Transverse colon (tissue), 4 donors: ENCODE measurements at places on chromosomes 13 and 19. TPM values are rescaled to one million over a fixed set of nuclear protein-coding genes. Genes with fewer than 3 reads are reported as not detected.

Gene USHBP1
- total RNA-seq: 0.96 TPM

Gene ZNF134
- total RNA-seq: 16.0 TPM

DNA sequence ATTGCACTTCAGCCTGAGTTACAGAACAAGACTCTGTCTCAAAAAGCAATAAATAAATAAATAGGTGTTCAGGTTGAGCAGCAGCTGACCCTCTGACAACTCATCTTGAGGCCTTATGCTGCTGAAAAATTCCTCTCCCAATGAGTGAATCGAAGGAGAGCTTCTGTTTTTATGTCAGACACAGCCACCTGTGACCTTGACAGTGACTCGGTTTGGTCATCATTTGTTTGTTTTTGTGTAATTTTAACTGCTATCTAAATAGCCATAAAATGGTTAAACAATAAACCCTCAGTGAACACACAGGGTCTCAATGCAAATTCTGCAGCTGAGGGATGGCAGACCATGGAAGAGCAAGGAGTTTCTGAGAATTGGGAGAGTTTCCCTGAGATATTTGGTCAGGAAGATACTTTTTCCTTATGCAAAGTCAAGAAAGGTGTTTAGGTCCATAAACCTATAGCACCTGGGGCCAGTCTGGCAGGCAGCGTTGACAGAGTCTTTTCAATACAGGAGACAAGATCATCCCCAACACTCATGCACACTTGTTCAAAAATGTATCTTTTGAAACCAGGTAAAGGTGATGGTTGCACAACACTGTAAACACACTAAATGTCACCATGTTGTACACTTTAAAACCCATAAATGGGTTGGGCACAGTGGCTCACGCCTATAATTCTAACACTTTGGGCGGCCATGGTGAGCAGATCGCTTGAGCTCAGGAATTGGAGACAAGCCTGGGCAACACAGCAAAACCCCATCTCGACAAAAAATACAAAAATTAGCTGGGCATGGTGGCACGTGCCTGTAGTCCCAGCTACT, 16.6 kb upstream of the SLC25A30 start:
- DNase-seq: peak; percentile 35

DNA sequence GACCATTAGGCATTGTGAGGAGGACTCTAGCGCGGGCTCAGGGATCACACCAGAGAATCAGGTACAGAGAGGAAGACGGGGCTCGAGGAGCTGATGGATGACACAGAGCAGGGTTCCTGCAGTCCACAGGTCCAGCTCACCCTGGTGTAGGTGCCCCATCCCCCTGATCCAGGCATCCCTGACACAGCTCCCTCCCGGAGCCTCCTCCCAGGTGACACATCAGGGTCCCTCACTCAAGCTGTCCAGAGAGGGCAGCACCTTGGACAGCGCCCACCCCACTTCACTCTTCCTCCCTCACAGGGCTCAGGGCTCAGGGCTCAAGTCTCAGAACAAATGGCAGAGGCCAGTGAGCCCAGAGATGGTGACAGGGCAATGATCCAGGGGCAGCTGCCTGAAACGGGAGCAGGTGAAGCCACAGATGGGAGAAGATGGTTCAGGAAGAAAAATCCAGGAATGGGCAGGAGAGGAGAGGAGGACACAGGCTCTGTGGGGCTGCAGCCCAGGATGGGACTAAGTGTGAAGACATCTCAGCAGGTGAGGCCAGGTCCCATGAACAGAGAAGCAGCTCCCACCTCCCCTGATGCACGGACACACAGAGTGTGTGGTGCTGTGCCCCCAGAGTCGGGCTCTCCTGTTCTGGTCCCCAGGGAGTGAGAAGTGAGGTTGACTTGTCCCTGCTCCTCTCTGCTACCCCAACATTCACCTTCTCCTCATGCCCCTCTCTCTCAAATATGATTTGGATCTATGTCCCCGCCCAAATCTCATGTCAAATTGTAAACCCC, 2.8 kb upstream of the CEACAM5 start:
- DNase-seq: peak; percentile 55

DNA sequence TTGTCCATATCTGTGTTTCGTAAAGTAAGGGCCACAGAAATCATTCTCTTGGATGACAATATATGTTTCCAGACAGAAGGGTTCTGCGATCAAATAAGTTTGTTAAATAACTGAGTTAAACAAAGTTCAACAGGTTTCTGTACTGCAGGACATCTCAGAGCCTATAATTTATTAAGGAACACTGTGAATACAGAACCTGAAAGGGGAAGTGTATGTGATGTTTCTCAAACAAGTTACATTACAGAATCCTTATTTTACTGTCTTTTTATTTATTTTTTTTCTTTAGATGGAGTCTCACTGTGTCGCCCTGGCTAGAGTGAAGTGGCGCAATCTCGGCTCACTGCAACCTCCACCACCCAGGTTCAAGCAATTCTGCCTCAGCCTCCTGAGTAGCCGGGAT, 55.4 kb upstream of the GTF2F2 start:
- no peak for DNase-seq

DNA sequence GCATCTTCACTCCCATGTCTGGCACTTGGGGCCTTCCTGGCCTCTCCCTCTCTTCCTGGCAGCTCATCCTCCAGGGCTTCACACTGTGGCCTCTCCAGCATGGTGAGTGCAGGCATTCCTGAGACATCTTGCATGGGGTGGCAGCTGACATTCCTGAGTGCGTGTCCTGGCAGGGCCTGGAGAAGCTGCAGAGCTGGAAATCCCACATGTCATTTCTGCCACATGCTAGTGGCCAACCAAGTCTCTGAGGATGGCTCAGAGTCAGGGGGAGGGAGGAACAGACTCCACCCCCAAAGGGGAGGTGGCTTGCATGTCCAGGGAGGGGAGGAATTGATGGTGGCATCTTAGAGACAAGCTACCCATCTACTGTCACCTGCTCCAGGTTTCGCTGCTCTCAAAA, 41.6 kb upstream of the AMER2 start:
- DNase-seq: no peak

- DNase-seq: no peak
Observed at GRCh38 chr19:55597501-55597921, 1.8 kb downstream of the FIZ1 start.
